Forelimb muscle (tissue), 1 donor: ENCODE measurements at places on chromosomes 12 and 14. TPM values are rescaled to one million over a fixed set of nuclear protein-coding genes. Genes with fewer than 3 reads are reported as not detected.

DNA sequence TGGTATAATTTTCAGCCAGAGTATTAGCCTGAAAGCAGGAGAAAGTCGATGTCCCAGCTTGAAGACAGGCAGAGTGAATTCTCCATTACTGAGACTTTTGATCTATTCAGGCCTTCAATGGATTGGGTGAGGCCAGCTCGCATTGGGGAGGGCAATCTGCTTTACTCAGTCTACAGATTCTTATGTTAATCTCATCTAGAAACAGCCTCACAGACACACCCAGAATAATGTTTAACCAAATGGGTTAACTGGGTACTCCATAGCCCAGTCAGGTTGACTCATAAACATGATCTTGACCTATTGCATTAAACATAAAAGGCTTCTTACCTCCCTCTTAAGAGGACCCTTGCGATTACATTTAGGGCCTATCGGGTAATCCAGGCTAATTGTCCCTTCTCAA is 118.0 kb downstream of the KTN1 start:
- DNase-seq = no peak

- no peak for DNase-seq
Measured at GRCh38 chr14:54138354-54139038, 181.9 kb upstream of the BMP4 start.

Gene HOXC12
- not detected for polyA plus RNA-seq

- DNase-seq = no peak
Measured at GRCh38 chr12:28793581-28794151, 355.4 kb upstream of the FAR2 start.

- peak; percentile 64 for DNase-seq
Measured at GRCh38 chr12:90058704-90059103, 350.1 kb upstream of the ATP2B1 start.

DNA sequence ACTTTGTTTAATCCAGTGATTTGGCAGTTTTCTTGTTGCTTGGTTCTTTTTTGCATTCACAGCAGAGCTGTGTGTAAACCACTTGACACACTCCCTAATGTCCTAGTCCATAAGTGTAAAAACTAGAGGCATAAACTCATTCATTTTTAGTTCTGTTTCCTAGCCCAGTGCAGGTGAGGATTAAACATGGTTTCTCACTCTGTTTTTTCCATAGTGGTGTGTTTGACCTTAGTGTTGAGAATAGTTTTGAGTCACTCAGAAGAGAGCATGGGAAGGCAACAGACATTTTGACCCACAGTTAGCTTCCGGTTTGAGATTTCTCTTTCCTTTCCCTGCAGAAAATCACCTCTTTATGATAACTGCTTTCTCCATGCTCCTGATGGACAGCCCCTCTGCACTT is 24.2 kb upstream of the GALNT16 start:
- no peak for DNase-seq

Gene CERS5
- 48.7 TPM for polyA plus RNA-seq

GRCh38 chr14:92493024-92493423 is 20.6 kb upstream of the RIN3 start:
- DNase-seq = no peak

DNA sequence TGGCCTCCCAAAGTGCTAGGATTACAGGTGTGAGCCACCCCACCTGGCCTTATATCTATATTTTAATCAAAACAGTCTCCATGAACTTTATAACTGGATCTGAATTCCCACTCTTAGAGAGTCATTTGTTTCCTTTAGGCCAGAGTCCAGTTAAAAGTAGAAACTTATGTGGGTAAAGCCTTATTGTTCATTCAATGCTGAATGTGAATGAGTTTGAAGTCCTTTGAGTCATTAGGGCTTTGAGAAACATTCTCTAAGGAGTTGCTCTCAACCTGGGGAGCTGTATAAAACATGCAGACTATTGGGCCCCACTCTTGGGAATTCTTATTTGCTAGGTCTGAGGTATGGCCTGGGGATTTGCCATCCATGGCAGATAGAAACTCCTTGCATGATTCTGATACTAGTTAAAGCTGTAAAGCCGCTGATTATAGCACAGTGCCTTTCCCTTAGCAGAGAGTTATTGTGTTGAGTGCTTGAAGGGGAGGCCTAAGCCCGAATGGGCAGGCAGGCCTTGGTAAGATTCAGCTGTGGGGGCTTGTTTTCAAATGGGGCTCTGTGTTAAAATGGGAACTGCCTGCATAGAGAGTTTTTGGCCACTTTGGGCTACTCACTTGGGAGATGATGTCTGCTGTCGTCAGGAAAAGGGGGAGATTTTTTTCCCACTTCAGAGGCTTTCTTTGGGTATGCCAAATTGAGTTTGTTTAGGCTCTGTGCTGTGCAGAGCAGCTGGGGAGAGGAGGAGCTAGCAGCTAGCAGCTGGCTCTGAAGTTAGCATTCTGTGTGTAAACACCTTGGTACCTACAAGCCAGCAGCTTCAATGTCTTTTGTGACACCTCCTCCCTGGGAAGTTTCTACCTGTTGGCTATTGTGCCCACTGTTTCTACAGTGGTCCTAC is 117.5 kb downstream of the DACT1 start:
- no peak for DNase-seq

GRCh38 chr12:58920102-58920960 is at the start of gene LRIG3:
LRIG3 (minus strand) TSS chr12:58920504; CDS start chr12:58920235, 269 bp downstream.
- DNase-seq = peak; percentile 98

DNA sequence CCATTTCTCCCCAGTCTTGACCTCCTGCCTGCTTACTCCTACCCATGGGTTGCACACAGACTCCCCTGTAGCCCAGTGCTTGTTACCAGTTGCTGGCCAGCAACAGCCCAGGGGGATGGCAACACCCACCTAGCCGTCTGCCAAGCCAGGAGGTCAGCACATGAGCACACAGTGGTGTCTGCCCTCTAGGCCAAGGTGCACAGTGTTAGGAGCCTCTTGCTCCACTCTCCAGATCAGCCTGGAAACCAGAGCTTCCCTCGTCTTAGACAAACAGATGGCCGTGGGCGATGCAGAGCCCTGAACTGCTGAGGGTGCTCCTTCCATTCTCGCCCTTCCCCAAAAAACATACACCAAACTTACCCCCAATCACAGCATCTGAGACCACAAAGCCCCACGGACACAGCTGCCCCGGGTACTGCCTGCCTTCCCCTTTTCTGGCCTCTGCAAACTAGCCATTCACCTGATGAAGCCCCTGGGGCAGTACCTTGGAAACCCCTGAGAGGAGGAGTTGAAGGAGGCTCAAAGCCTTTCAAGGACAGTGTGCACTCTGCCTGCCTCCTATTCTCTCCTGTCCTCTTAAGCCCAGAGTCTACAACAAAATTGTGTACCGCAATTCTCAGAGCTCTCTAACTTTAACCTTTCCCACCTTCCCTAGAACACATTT is 1.0 kb upstream of the GPD1 start:
- DNase-seq = no peak

GRCh38 chr12:95390932-95391331 is 83.0 kb upstream of the METAP2 start:
- no peak for DNase-seq

- DNase-seq = no peak
Measured at GRCh38 chr14:85276979-85277228, 253.0 kb upstream of the FLRT2 start.

DNA sequence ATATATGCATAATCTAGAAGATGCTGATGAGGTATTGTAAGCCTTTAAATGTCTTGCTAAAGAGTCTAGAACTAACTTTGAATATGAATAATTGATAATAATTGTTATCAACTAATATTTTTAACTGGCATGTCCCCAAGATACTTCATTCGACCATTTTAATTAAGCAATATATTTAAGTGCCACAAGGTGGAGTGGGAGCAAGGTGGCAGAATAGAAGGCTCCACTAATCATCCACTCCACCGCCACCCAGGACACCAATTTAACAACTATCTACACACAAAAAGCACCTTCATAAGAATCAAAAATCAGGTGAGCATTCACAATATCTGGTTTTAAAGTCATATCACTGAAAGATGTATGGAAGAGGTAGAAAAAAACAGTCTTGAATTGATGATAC is 409.6 kb downstream of the SEC23A start:
- DNase-seq = no peak

GRCh38 chr12:113403435-113404415 is at the start of gene SDS:
SDS (minus strand) TSS chr12:113403887; CDS start chr12:113399708, 4,179 bp downstream.
- DNase-seq = no peak

Gene DBX2
- polyA plus RNA-seq = 0.16 TPM

Gene ITGA7
- polyA plus RNA-seq = 409 TPM

GRCh38 chr14:65877166-65877565 is 464.6 kb downstream of the FUT8 start:
- DNase-seq = no peak

GRCh38 chr12:120055231-120056000 is 61.1 kb downstream of the RAB35 start:
- no peak for DNase-seq

DNA sequence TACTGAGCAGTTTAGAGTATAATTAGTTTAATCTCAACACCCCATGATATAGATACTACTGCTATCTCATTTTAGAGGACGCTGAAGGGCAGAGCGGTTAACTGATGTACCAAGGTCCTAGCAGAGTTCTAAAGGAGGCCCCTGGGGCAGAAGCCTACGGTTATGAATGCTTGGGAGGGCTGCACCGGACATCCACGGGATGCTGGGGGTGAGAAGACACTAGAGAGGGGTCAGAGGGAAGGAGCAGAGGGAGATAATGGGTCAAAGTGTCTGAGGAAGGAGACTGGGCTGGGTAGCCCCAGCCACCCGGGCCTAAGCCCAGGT is 1.6 kb upstream of the ACTR6 start:
- DNase-seq = no peak

Gene GALNT9
- polyA plus RNA-seq = 1.7 TPM

- DNase-seq = peak; percentile 32
Measured at GRCh38 chr12:32270818-32271710, 128.3 kb upstream of the FGD4 start.

- DNase-seq = no peak
Measured at GRCh38 chr12:90449611-90450010, 505.4 kb downstream of the CCER1 start.

DNA sequence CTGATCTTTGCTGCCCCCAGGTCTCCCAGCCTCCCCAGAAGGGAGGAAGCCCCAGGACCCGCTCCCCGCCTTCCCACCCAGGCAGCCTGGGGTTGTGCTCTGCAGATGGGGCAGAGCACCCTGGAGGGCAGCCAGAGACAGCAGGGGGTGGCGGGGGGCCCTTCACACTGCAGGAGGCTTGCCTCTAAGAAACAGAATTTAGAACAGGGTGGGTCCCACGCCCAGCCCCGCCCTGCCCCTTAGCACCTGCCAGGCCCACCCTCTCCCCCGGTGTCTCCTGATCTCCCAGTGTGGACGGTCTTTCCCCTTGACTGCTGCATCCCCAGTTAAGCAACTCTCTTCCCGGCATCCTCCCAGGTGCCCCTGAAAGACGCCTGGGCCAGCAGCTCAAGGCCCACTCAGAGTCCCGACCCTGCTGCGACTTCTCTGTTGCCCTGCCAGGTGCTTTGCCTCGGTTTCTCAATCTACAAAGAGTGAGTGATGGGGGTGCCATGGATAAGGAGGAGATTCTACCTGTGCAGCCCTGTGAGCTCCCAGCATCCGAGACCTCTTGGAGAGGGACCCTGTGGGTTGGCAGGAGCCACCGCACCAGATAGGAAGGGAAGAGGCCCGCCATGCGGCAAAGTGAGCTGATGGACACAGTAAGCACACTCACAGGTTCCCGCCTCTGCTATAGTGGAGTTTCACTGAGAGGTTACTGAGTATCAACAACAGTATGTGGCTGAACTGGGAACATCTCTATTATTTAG is 327.1 kb upstream of the FKBP4 start:
- no peak for DNase-seq

- DNase-seq = no peak
Measured at GRCh38 chr12:6959058-6959804, 8.1 kb downstream of the PTPN6 start.

GRCh38 chr14:24607635-24608514 is 1.6 kb downstream of the GZMH start:
- DNase-seq = no peak

GRCh38 chr12:62586850-62587249 is 120.2 kb downstream of the MON2 start:
- no peak for DNase-seq

- DNase-seq = no peak
Measured at GRCh38 chr12:66541426-66541825, 137.4 kb downstream of the GRIP1 start.

Gene INSM2
- not detected for polyA plus RNA-seq

GRCh38 chr12:50187084-50187900 is 20.1 kb upstream of the CERS5 start:
- no peak for DNase-seq

Gene GPR65
- 0.39 TPM for polyA plus RNA-seq

Gene SLC2A13
- 3.5 TPM for polyA plus RNA-seq

DNA sequence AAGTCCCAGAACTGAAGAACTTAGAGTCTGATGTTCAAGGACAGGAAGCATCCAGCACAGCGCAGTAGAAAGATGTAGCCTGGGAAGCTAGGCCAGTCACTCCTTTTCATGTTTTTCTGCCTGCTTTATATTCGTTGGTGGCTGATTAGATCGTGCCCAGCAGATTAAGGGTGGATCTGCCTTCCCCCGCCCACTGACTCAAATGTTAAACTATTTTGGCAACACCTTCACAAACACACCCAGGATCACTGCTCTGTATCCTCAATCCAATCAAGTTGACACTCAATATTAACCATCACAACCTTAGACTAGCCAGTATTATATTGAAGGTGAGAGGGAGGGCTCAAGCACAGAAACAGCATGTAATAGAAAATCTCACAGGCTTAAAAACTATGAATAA is 222.9 kb downstream of the C12orf50 start:
- no peak for DNase-seq

DNA sequence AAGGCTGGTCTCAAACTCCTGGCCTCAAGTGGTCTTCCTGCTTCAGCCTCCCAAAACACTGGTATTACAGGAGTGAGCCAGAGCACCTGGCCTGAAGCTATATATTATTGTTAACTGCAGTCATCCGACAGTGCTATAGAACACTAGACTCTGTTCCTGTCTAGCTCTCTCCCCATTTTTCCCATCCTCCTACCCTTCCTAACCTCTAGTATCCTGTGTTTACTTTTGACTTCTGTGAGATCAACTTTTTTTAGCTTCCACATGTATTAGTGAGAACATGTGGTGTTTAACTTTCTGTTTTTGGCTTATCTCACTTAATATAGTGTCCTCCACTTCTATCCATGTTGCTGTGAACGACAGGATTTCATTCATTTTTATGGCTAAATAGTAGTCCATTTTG is 34.7 kb downstream of the TRAF3 start:
- DNase-seq = no peak

- no peak for DNase-seq
Measured at GRCh38 chr14:64728856-64729255, 24.6 kb downstream of the PLEKHG3 start.

DNA sequence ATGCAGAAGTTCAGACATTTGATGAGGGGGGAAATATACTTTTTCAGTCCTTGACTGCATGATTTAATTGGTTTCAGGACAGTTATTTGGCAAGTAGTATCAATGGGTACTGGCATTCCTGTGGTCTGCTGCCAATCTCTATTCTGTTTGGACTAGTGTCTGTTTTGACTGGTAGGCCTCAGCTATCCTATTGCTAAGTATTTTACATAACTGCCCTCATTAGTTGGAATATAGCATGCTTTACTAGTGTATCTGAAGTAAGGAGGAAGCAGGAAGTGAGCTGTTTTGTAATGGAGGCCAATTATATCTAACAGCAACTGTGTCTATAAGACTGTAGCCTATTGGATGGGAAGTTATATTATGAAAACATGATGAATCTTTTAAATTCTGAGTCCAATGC is 104.3 kb downstream of the FLRT2 start:
- no peak for DNase-seq

- DNase-seq = no peak
Measured at GRCh38 chr12:113260127-113260526, 38.9 kb downstream of the TPCN1 start.

Gene P2RX2
- polyA plus RNA-seq = not detected

Gene HVCN1
- polyA plus RNA-seq = 4.7 TPM

- DNase-seq = no peak
Measured at GRCh38 chr12:121438905-121439304, 39.0 kb downstream of the RNF34 start.

Gene SLC35E3
- polyA plus RNA-seq = 19.2 TPM
